ENCODE measurements at places on chromosomes 5 and 9.

- no peak for DNase-seq
Observed at GRCh38 chr9:128575916-128576315, 23.5 kb downstream of the SPTAN1 start.

DNA sequence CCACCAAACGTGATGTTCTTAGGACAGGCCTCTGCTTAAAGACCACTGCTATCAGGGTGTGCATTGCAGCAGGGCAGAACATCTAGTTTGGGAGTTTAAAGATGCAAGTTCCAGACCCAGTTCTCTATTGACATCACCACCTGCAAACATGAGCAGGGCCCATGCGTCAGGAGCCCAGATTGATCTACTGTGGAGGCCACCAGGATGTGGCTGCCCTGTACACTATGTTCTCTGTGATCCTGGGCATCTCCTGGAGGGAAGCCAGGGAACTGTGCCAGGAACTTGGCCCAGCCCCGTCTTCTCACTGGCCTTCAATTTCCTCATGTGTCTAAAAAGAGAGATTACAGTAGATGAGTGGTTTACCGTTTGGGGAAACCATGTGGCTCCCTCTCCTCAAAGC is 87.1 kb downstream of the PDE6A start:
- DNase-seq, result peak; percentile 8

DNA sequence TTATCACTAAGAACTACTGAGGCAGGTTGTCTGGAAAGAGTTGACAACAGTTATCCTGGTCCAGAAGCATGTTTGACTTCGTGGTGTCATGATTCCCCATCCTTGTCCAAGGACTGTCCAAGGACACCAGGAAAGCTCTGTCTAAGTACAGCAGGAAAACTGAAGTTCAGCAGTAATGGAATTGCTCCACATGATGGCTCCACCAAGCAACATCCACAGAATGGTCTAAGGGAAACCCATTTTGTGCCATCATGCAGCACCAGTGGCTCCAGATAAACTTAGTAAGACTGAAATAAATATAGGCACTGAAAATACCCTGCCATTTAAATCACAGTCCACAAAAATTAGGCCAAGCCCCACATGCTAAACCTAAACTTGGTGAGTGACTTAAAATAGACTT is 192.8 kb downstream of the CDH18 start:
- DNase-seq, result peak; percentile 36

DNA sequence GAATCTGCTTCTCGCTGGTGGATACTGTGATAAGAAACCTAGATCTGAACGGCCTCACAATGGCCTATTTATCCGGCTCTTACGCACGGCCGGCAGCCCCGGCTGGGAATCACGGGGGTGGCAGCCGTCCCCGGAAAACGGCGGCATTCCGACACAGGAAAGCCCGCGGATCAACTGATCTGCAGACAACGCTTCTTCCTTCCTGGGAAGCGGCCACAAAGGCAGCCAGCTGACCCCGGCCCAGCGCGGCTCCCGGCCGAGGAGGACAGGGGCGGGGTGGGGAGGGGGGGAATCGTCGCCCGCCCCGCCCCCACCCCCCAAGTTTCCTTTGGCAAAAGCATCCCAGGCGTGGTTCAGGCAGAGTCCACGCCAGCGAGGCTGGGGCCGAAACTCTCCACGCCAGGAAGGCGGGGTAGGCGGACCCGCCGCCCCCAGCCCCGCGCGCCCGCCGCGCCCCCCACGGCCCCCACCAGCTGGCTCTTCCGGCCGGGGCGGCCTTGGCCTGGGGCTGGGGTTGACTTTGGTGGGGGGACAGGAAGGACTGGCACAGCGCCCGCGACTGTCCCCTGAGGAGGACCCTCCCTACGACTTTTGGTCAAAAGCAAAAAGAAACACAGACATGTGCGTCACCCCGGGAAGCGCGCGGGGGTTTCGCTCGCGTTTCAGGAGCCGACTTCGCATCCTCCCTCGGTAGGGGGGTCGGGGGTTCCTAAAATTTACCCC is 247.7 kb upstream of the ANKRD55 start:
- peak; percentile 31 for DNase-seq

GRCh38 chr5:95859661-95860060 is 37.1 kb upstream of the GLRX start:
- DNase-seq, result no peak

DNA sequence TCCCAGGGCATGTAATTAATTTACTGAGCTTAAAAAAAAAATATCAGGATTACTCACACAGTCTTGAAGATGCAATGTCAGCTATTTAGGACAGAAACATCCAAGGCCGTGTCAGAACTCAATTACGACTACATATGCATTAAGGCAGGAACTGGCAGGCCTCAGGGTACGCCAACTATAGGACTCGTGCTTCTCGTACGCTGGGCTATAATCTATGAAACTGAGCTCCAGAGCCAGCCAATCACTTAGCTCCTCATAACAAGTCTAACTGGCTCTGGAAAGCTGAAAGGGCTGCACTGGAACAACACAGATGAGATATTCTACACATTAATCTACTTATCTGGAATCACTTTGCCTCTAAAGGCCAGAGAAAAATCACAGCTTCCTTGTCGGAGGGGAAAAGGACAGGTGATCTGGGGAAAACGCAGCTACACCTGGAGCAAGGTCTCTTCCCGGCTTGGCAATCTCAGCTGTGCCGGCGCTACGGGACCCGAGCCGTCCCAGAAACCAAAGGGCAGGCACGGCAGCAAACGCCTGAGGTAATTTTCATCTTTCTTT is 212.0 kb downstream of the DEPDC1B start:
- DNase-seq, result peak; percentile 51

GRCh38 chr5:4205398-4205797 is 609.8 kb downstream of the IRX1 start:
- peak; percentile 65 for DNase-seq

- DNase-seq, result peak; percentile 92
Observed at GRCh38 chr9:96486386-96487028, 36.5 kb downstream of the HABP4 start.

DNA sequence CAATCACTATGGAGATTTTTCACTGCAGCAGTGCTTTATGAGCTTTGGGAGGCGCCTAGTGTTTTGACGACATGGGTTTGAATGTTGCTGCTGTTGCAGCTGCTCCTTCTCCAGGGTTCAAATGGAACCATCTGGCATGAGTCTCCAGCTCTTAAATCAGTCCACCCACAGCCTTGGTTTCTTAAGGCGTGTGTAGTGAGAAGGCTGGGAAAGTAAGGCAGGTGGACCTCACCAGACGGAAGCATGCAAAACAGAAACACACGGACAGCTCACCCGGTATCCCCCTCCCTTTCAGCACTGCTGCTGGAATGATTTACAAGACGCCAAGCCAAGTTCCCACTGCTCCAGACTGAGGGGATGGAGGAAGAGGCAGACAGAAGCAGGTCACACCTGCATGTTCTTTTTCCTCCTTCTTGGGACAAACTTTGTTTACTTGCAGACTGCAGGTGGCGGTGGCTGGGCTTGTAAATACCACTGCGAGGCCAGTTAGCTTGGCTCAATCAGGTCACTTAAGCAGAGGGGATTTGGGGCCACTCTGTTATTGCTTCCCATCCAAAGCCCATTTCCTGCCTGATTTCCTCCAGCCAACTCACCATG is 47.4 kb downstream of the ADAM19 start:
- DNase-seq, result peak; percentile 50

DNA sequence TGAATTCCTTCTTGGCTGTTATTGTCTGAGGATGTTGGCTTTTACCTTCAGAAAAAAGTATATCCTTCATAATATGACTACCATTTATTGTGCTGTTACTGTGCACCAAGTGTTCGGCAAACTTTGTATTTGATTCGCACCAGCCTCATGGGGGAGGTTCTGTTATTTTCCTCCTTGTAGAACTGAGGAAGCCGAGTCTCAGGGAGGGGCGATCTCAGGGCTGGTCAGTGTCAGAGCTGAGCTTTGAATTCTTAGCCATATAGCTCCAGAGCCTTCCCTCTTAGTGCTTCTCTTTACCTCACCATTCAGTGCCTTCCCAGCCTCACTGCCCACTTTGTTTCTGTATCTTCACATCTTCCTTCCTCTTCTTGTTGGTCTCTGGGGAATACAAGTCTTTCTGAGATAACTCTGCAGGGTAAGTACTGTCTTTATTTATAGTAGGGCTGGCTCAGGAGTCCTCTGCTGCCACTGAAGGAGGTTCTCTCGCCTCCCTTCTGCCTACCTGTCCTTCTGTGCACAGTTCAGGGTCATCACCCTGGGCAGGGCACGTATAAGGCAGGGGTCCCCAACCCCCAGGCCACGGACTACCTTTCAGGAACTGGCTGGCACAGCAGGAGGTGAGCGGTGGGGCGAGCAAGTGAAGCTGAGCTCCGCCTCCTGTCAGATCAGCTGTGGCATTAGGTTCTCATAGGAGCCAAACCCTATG is 48.4 kb downstream of the GALNT10 start:
- no peak for DNase-seq

GRCh38 chr5:169697976-169698375 is 60.9 kb downstream of the DOCK2 start:
- no peak for DNase-seq

DNA sequence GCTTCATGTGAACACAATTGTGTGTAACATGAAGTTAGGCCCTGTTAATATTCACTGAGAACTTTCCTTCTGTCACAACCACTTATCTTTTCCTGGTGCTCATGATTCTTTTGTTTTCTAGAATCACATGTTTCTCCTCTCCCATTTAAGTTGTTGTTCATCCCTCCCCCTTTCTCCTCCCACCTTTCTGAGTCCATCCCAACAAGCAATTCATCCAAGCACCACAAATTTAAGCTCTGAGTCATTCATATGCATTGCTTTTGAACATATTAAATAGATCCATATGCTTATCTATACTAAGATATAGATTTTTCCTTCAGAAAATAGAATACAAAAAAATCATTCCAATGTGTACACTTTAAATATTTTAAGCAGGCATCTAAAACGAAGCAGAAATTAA is 75.2 kb upstream of the NFIB start:
- DNase-seq, result peak; percentile 69

DNA sequence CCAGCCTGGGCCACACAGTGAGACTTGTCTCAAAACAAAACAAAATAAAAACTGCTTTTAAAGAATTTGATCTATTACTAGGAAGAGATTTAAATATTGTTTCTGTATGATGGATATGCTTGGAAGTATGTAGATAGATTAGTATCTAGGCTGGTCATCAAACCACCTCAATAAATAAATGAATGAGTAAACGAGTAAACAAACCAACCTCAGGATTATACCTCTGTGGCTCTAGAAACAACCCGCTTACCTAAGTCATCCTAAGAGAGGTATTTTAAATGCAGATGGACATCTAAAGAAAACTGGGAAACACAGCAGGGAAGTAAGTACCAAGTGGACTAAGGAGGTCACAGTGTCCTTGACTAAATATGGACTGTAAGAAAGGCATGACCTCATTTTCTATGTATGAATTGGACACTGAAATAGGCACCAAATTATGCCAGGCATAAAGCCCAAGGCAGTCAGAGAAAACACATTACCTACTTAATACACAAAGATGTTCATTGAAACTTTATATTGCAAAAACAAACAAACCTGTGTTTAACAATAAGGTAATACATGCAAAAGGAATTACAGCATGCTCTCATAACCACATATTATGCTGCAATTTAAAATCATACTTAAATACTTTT is 7.3 kb downstream of the ANKH start:
- no peak for DNase-seq

DNA sequence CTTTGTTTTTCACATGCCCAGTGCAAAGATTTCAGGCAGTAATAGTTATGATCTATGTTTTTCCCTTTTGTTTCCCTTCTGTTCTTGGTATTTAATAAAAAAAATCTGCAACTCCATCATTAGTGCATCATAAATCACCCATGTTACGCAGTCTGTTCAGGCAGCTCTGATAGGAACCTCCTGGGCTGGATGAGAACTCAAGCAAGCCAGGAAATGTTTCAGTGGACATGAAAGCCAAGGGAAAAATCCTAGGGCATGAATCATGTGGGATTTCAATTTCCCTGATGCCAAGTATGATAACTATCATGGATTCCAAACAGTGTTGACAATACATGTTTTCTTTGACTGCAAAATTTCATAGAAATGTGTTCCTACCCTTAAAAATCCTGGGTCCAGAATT is 119.7 kb upstream of the TARS1 start:
- DNase-seq, result peak; percentile 100

DNA sequence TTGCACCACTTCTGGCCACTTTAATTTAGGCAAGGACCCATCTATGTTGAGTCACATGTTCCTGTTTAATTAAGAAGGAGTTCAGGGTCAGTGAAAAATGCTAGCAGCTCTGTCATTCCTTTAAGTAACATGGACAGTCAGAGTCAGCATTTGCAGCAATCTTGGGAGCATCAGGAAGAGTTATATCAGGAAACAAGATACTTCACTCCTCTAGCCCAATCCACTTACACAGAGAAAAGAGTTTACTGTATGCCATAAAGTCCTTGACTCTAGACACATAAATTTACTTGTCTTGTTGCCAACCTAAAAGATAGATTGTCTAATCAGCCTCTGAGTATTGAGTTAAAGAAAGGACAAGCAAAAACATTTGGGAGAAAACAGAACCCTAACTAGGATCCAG is 266.7 kb downstream of the PJA2 start:
- no peak for DNase-seq

DNA sequence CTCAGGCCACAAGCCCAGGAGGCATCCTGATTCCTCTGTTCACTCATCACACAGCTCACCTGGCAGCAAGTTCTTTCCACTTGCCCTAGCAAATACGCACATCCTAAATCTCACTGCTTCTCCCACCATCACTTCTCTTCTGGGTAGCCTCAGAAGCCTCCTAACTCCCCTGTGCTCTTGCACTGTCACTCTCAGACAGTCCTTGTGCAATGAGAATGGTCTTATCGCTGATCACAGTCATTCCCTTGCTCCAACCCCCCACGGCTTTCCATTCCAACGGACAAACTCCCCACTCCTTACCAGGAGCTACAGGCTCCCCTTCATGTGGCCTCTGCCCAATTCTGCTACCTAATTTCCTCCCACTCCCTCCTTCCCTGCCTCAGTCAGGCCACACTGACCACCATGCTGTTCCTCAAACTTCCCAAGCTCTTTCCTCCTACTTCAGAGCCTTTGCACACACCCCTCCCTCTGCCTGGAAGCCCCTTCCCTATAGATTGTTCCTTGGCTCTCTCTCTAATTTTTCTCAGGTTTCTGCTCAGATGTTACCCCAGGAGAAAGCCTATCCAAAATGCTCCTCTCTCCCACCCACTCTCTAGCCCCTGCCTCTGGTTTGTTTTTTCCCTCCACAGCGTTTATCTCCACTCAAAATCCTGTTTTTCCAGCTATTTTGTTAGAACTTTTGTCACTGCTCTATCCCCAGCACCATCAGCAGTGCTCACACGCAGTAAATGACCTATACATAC is 34.1 kb upstream of the TNFAIP8 start:
- no peak for DNase-seq

GRCh38 chr5:16540421-16540820 is 74.8 kb upstream of the ZNF622 start:
- peak; percentile 74 for DNase-seq

GRCh38 chr5:15452781-15453180 is 47.2 kb upstream of the FBXL7 start:
- peak; percentile 78 for DNase-seq

- DNase-seq, result no peak
Observed at GRCh38 chr9:77533671-77534070, 114.5 kb downstream of the GNA14 start.

All from fibroblast of upper back skin (primary cell).